ENCODE measurements at places on chromosomes 4 and X. TPM values are rescaled to one million over a fixed set of nuclear protein-coding genes. Genes with fewer than 3 reads are reported as not detected.

Gene MUC7
- not detected for total RNA-seq

- H3K4me1 ChIP-seq: no peaks in the 10 kb centered on the region
- no peaks in the 10 kb centered on the region for H3K36me3 ChIP-seq
- no peak for DNase-seq
- H3K27ac ChIP-seq: no peak overlapping the region
Measured at GRCh38 chr4:16672421-16672820, 226.0 kb downstream of the LDB2 start.

Gene SPANXN3
- not detected for total RNA-seq

DNA sequence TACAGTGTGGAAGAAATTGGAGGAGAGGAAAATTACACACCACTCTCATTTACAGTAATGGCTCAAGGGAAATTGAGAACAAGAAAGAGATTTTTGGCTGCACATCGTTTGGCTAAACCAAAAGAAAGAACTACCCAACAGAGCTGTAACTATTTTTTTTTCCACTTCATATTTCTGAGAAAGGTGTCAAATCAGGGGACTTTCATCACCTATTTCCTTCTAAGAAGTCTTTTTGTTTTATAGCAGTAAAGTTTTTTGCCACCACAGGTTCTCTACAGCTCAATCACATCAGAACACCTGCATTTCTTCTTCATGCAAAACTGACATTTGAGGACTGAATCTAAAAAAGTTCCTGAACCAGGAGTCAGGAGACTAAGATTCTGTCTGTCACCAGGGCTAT is 57.5 kb upstream of the TNIP3 start:
- no peaks in the 10 kb centered on the region for H3K27me3 ChIP-seq
- no peak for DNase-seq
- H3K4me1 ChIP-seq: no peaks in the 10 kb centered on the region
- H3K4me3 ChIP-seq: no peak overlapping the region
- no peaks in the 10 kb centered on the region for H3K36me3 ChIP-seq
- H3K27ac ChIP-seq: no peak overlapping the region

GRCh38 chrX:2708021-2708420 is 16.9 kb downstream of the CD99 start:
- H3K36me3 ChIP-seq: peaks cover 7% of the 10 kb centered on the region
- H3K4me1 ChIP-seq: peaks cover 3% of the 10 kb centered on the region
- peak; percentile 21 for DNase-seq
- peak overlapping the region; percentile 16 for H3K27ac ChIP-seq
- H3K4me3 ChIP-seq: no peak overlapping the region
- no peaks in the 10 kb centered on the region for H3K27me3 ChIP-seq

- no peaks in the 10 kb centered on the region for H3K4me1 ChIP-seq
- H3K4me3 ChIP-seq: no peak overlapping the region
- H3K27me3 ChIP-seq: no peaks in the 10 kb centered on the region
- no peak overlapping the region for H3K27ac ChIP-seq
Measured at GRCh38 chr4:25775166-25775565, 87.6 kb downstream of the SEL1L3 start.

- H3K27me3 ChIP-seq: no peaks in the 10 kb centered on the region
- H3K4me3 ChIP-seq: peak overlapping the region; percentile 82
- peak overlapping the region; percentile 83 for H3K27ac ChIP-seq
- H3K4me1 ChIP-seq: no peaks in the 10 kb centered on the region
- no peaks in the 10 kb centered on the region for H3K36me3 ChIP-seq
Measured at GRCh38 chr4:2843941-2844584, 419 bp downstream of the ADD1 start.

Gene NKX3-2
- 0.54 TPM for total RNA-seq

Gene ARAF
- 75.5 TPM for total RNA-seq

DNA sequence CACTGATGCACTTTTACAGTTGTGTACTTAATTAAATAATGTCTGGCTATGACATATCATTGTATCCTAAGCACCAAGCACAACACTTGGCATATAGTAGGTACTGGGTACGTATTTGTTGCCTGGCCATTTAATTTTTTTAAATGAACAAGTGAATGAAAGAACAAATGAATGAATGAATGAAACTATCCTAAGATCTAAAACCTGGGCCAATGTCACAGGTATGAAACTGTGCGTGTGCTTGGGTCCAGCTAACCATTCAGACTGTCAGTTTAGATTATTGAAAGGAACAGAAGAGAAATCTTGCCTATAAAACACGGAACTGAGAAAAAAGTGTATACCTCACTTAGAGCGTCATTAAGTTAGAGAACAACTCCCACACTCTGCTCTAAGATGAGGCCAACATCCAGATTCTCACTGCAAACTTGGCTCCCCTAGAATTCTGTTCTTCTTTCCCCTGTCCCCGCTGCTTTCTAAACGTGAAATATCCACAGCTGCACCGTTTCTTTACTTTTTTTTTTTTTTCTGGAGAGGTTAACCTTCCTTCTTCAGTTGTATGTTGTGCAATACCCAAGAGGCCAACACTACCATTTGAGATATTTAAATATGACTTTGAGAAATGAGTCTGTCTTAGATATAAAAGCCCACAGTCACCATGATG is 17.3 kb upstream of the SEL1L3 start:
- H3K36me3 ChIP-seq: no peaks in the 10 kb centered on the region
- H3K4me3 ChIP-seq: no peak overlapping the region
- H3K27me3 ChIP-seq: no peaks in the 10 kb centered on the region

- no peaks in the 10 kb centered on the region for H3K36me3 ChIP-seq
- H3K4me3 ChIP-seq: no peak overlapping the region
- H3K27ac ChIP-seq: no peak overlapping the region
- no peaks in the 10 kb centered on the region for H3K27me3 ChIP-seq
- DNase-seq: no peak
Measured at GRCh38 chr4:46975812-46976553, 17.4 kb downstream of the GABRA4 start.

DNA sequence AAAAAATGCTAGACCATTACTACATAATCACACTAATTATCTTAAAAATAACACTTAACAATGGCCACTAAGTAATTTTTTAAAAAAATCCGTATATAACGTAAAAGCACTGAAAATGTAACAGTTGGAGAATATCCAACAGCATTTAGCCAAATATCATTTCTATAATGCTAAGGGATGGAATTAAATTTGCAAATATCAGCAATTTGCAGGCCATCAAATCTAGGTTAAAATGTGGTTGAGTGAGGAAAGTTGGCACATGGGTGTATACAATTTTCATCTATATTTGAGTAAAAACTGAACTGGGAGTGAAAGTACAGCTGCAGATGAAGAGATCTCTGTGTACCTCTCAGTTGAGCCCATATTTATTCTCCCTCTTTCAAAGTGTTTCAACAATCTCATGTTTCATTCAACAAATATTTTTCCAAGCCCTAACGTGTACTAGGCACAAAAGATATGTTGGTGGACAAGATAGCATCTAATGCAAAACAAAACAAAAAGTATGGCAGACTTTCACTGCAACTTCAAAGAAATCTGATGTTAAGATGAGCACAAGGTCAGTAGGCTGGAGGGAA is 63.0 kb downstream of the MBNL3 start:
- no peak overlapping the region for H3K27ac ChIP-seq
- no peaks in the 10 kb centered on the region for H3K36me3 ChIP-seq
- no peak for DNase-seq
- no peaks in the 10 kb centered on the region for H3K4me1 ChIP-seq
- H3K27me3 ChIP-seq: no peaks in the 10 kb centered on the region

DNA sequence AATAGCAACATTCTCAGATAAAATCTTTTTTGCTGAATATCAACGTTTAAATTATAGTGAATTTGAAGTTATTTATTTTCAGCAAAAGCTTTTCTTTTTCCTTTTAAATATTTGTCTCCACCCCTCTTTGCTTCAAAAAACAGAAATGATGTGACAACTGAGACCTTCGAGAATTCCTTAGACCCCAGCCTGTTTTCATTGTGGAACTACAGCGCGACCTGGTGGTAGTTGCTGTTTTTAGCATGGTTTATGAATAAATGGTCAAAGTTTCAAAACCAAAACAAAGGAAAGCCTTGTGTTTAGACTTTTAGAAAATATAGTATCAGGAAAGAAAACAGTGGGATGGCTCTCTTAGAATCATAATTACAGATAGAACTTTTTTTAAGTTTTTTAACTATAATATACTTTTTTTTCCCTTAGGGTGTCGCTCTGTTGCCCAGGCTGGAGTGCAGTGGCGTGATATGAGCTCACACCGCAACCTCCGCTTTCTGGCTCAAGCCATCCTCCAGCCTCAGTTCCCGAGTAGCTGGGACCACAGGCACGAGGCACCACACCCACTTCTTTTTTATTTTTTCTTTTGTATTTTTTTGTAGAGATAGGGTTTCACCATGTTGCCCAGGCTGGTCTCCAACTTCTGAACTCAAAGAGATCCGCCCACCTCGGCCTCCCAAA is 26.8 kb upstream of the TMEM184C start:
- no peak overlapping the region for H3K4me3 ChIP-seq
- H3K36me3 ChIP-seq: no peaks in the 10 kb centered on the region
- no peaks in the 10 kb centered on the region for H3K4me1 ChIP-seq
- H3K27ac ChIP-seq: no peak overlapping the region
- no peaks in the 10 kb centered on the region for H3K27me3 ChIP-seq

DNA sequence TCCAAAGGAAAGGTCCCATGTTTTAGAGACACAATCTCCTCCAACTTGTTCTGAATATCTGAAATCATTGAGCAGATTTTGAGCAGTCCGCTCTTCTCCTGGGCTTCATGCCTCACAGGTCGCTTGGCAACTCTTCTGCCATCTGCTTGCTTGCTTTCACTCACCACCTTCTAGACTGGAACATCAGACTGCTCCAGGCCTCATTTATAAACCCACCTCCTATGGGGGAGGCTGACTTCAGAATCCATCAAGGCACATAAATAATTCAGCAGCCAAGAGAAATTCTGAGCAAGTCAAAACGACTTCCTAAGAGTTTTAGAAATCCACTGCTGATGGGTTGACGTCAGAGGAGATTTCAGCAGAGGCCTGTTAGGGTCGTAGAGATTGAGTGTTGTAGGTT is 64.1 kb downstream of the FAM184B start:
- no peak for DNase-seq
- H3K36me3 ChIP-seq: no peaks in the 10 kb centered on the region
- H3K27ac ChIP-seq: no peak overlapping the region
- H3K27me3 ChIP-seq: no peaks in the 10 kb centered on the region
- H3K4me1 ChIP-seq: no peaks in the 10 kb centered on the region
- no peak overlapping the region for H3K4me3 ChIP-seq

DNA sequence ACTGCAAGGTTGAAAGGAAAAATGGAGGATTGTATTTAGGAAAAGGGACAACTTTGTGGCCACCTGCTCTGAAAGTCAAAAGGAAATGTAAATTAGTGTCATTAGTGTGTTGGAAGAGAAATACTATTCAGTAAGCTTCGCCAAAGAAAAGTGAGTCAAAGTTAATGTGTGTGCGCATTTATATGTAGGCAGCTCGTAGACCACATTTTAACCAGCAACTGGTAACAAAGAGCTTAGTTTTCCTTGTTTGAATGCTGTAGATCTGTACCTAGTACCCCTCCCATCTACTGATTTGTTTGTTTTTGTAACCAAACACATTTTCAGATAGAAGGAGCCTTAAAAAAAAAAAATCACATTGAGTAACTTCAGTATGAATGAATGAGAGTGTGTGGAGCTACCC is 69.3 kb downstream of the GPAT3 start:
- H3K27me3 ChIP-seq: no peaks in the 10 kb centered on the region
- no peaks in the 10 kb centered on the region for H3K36me3 ChIP-seq
- H3K4me1 ChIP-seq: no peaks in the 10 kb centered on the region
- no peak overlapping the region for H3K4me3 ChIP-seq

Gene LRAT
- total RNA-seq: 2.8 TPM

Gene TEX13D
- total RNA-seq: not detected

GRCh38 chr4:179048839-179049453 is 1606.7 kb upstream of the AGA start:
- H3K36me3 ChIP-seq: no peaks in the 10 kb centered on the region
- no peak for DNase-seq
- H3K4me1 ChIP-seq: no peaks in the 10 kb centered on the region
- no peak overlapping the region for H3K4me3 ChIP-seq

DNA sequence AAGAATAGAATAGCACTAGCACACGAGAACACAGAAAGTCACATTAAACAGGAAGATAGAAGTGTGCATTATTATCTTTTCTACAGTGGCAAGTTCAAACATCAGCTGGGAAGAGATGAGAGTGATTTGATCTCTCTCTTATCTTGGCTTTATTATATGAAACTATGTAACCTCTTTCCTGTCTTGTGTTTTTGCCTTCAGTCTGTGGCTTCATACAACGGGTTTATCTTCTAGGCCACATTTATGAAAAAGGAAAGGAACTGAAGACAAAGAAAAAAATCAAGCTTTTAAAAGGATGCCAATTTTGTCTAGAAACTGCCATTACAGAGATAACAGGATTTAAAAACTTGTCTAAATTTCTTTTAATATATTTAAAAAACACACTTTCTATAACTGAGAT is 983.6 kb downstream of the RPA4 start:
- no peaks in the 10 kb centered on the region for H3K27me3 ChIP-seq
- no peaks in the 10 kb centered on the region for H3K4me1 ChIP-seq
- no peak for DNase-seq
- H3K27ac ChIP-seq: no peak overlapping the region
- no peak overlapping the region for H3K4me3 ChIP-seq

GRCh38 chr4:5660185-5660584 is 48.2 kb downstream of the EVC2 start:
- H3K36me3 ChIP-seq: no peaks in the 10 kb centered on the region
- no peaks in the 10 kb centered on the region for H3K27me3 ChIP-seq
- no peak overlapping the region for H3K27ac ChIP-seq
- DNase-seq: no peak
- H3K4me1 ChIP-seq: no peaks in the 10 kb centered on the region

Gene CNGA1
- total RNA-seq: not detected

Gene GRK4
- 1.9 TPM for total RNA-seq

- H3K4me1 ChIP-seq: no peaks in the 10 kb centered on the region
- no peak overlapping the region for H3K27ac ChIP-seq
- H3K36me3 ChIP-seq: no peaks in the 10 kb centered on the region
- H3K27me3 ChIP-seq: no peaks in the 10 kb centered on the region
- DNase-seq: no peak
Measured at GRCh38 chr4:184039963-184040383, 134.9 kb downstream of the STOX2 start.

DNA sequence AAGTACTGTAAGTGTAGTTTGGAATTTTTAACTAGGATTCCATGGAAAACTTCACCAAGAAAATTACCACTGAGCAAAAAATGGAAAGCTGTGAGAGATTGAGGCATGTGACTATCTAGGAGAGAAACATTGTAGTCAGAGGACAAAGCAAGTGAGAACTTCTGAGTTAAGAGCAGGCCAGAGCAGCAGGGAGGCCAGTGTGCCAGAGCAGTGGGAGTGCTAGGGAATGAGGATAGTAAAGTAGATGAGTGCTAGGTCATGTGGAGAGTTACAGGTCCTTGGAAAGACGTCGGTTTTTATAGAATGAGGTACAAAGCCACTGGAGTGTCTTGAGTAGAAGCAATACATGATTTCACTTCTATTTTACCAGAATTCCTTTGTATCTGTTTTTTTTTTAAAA is 52.7 kb upstream of the FAT4 start:
- H3K27ac ChIP-seq: no peak overlapping the region
- H3K36me3 ChIP-seq: no peaks in the 10 kb centered on the region
- H3K4me3 ChIP-seq: no peak overlapping the region
- no peaks in the 10 kb centered on the region for H3K27me3 ChIP-seq

GRCh38 chr4:170464614-170465197 is 374.9 kb upstream of the AADAT start:
- no peaks in the 10 kb centered on the region for H3K27me3 ChIP-seq
- H3K36me3 ChIP-seq: no peaks in the 10 kb centered on the region
- no peak overlapping the region for H3K27ac ChIP-seq

GRCh38 chr4:37924946-37925345 is 34.1 kb downstream of the TBC1D1 start:
- H3K4me1 ChIP-seq: no peaks in the 10 kb centered on the region
- no peak for DNase-seq
- no peaks in the 10 kb centered on the region for H3K36me3 ChIP-seq

Measured in Peyer's patch (tissue), 4 donors.